ENCODE measurements at places on chromosomes 6 and 20.

GRCh38 chr6:105511639-105512038 lies 108.8 kb upstream of the PREP start:
- DNase-seq = no peak

- DNase-seq = no peak
These were observed 189.4 kb downstream of the FNDC1 start for GRCh38 chr6:159358562-159358961.

DNA sequence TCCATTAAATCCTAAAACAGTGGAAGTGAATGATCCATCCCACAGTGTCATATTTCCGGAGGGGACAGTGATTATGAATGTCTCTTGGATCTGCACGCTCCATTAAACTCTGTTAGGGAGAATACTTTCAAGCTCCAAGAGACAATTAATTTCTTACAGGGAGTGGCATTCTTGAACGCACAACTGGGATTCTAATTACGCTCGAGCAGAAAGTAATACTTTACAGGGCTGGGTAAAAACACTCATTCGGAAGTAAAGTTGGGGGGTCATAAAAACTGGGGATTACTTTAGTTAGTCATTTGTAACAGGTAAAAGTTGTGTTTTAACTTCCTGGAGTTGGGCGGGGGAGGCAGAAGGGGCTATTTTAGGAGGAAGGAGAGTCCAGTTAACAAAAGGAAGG lies 151.8 kb downstream of the ZFP64 start:
- no peak for DNase-seq

GRCh38 chr6:6248651-6249050 lies 71.8 kb downstream of the F13A1 start:
- DNase-seq = no peak

DNA sequence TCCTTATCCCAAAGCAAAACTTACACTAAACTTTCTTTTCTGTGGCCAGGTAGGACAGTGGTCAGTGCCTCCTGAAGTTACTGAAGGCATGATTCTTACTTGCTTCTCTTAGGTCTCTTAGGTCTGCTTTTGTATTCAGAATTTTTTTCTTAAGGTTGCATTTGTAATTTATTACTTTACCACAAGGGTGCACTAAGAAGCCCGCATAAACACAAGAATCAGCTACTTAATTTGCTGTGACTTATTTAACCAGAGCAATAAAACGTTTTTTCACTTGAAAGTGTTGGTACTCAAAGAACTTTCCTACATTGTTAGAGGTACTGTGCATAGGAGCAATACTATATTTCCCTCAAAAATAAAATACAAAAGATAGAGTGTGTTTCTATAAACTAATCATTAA lies 75.4 kb upstream of the LAMA2 start:
- peak; percentile 6 for DNase-seq

Measured in suppressor macrophage treated with lipopolysaccharide for 1 hour (primary cell).